ENCODE measurements at places on chromosomes 2 and 18.
A peak's percentile ranks its signal among the peaks of the same experiment; 100 is the strongest.

DNA sequence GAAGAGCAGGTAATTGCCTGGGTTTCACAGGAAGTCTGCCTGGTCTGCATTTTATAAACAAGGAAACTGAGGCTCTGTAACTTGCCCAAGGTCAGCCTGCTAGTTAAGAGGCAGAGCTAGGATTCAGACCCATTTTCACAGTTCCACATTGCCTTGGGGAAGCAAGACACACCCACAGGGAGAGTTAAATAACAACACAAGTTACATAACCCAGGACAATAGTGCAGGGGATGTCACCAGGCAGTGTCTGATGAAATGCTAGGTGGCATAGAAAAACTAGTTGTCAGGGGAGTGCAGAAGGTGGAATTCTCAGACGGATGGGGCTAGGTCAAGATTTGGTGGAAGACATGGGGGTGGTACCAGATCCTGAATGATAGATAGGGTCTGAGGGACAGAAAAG lies 69.7 kb downstream of the PRKCE start:
- no peak for DNase-seq

DNA sequence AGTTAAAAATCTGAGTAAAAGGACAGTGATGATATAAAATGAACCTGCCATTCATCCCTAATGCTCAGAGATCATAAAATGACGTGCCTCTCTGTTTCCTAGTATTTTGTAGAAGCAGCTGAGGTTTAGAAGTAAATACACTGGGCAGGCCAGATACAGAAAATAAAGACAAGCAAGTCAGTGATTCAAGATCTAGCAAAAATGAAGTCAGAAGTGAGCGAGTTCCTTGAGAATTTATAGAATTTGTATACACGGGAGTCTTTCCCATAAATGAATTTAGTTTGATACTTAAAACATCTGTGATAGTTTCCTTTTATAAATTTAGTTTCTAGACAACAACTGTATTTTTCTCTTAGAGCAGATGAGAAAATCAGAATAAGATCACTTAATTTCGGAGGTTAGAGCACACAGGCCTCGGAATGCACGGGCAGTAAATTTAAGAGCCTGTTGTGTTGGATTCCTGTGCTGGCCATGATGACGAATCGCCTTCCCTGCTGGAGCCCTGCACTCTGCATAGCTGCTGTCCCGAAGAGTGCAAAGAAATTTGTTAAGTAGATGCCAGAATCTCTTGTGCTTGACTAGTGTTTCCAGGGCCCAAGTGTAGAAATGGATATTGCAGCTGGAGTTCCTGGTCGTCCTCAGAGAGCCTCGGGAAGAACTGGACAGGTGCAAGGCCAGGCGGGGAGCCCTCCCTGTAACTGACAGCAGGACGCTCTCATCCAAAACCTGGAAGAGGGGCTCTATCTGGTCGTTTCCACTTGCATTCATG lies 83.7 kb upstream of the RBM44 start:
- peak; percentile 54 for DNase-seq

DNA sequence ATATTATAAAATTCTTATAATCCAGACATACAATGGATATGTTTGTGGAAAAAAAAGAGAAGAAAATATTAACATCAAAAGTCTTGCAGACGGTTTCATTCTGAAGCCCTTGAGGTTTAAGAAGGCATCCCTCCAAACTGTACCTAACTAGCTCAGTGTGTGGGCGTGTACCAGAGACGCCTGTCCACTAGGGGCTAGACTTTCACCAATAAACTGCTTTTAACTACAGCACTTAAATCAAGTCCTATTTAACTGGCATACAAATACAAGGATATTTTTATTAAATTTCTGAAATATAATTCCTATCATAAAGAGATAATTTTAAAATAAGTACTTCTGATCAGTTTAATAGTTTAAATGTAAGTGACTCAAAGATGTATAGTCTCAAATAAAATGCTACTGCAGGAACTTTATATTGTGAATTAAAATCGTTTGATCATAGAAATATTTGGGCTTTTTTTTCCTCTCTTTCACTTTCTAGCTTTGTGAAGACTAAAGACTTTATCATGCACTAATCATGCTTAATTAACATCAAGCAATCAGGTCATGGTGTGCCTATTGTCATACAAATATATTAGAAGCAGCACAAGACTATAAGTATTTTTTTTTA lies 437.7 kb downstream of the SATB2 start:
- DNase-seq, result peak; percentile 31

- DNase-seq, result no peak
Observed at GRCh38 chr2:134142341-134142738, 111.5 kb upstream of the MGAT5 start.

DNA sequence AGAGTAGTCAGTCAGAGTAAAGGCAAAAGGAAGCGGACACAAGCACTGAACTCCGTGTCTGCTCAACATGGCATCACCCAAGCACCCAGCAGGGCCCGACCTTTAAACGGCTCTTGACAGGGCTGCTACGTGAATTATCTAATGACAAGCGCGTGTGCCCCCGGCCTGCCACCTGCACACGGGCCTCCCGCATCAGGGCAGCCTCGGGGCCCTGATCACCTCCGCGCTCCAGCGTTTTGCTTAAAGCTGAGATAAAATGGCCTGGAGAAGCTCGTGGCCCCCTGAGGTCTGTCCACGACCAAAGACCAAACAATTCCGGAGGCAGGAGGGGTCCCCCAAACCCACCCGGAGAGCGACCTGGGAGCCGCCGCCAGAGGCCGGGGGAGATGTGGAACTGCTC lies 376 bp downstream of the NDUFA10 start:
- DNase-seq, result no peak

DNA sequence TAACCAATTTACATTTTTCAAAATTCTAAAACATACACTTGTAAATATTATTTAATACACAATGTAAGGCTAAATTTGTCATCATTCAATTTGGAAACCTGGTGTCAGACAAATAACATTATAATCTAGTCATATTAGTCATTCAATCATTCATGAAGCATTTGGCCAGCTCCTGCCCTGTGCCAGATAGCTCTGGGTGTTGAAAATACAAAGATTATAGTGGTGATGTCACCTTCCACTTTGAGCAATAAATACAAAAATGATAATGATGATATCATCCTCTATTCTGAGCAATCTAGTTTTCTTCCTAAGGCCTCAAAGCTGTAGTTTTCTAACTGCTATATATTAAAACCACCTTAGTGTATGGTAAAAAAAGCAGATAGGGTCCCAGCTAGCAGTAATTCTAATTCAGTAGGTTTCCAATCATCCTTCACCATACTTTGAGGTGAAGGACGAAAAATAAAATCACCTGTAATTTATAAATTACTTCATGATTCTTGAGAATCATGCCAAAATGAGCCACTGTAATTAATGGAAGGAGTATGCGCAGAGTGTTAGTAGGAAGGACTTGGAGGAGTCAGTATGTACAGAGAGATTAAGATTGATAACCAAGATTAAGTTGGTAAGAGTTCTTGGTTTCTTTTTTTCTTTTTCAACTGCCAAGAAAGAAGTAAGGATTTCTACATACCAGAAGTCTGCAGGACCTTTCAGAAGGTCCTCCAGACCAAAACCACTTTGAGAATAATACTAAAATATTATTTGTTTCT lies 23.2 kb downstream of the MEMO1 start:
- DNase-seq, result no peak

GRCh38 chr18:75115514-75115913 lies 93.4 kb downstream of the PTGR3 start:
- peak; percentile 24 for DNase-seq

- no peak for DNase-seq
Observed at GRCh38 chr18:10543277-10543676, 17.4 kb downstream of the NAPG start.

DNA sequence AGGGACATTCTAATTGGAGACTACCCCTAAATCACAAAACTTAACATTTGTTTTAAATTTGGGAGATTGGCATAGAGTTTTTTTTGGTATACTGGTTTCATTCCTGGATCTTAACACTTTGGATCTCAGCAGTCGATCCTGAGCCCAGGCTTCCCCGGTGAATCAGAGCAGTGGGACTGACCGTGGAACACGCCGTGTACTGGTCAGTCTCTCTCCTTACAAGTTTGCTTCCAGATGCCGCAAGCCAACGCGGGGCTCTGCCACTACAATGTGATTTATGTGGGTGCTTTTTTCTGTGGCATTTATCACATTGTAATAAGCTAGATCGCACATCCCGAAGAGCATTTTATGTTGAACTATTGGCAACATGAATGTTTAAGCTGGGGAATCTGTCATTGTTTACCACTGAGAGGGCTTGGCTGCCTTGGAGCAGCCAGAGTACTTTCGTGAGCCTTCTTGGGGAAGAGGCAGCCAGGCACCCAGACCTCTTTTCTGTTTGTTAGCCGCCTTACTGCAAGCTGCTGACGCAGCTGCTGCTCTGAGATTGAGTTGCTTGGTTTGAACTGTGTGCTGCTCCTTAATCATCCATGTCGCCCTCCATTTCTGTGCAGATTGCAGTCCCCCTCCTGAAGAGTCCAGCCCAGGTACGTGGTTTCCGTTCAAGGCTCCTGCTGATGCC lies 49.3 kb downstream of the COA5 start:
- DNase-seq, result no peak

DNA sequence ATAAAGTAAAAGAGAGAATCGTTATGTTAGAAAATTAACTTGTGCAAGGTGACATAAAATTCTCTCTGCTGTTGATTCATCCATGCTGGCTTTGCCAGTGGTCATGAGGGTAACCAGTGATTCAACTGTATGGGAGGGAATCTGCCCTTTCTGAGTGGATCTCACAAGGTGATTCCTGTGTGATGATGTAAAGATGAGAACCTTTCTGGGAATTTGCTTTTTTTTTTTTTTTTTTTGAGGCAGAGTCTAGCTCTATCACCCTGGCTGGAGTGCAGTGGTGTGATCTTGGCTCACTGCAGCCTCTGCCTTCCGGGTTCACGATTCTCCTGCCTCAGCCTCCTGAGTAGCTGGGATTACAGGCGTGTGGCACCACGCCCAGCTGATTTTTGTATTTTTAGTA lies 23.3 kb downstream of the RAB31 start:
- no peak for DNase-seq

DNA sequence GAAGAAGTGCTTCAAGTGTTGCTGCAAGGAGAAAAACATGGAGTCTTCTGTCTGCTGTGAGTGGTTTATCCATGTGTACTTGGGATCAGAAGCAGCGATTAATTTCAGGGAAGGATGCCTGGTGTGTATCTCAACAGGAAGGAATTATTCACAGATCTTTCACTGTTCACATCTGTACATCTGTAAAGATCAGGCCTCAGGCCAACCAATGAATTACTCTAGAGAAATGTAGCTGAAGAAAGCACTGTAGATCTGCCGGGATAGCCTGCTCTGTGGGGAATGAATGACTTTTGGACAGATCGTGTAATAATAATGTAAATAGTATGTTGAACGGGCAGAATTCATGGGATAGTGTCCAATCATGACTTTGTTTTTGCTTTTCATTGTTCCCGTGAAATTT lies 54.0 kb upstream of the SPP2 start:
- DNase-seq, result no peak

DNA sequence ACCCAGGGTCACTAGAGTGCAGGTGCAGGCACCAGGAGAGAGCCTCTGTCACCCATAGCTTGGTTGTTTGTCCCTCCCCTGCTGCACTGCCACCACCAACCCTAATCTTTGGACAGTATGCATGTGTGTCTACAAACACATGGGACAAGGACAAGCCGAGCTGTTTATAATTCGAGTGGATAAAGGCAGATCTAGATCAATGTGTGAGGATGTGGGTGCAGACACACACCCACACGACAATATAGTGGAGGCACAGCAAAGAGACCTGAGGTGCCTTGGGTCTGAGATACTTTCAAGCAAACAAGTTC lies 199.2 kb downstream of the TNS1 start:
- no peak for DNase-seq

DNA sequence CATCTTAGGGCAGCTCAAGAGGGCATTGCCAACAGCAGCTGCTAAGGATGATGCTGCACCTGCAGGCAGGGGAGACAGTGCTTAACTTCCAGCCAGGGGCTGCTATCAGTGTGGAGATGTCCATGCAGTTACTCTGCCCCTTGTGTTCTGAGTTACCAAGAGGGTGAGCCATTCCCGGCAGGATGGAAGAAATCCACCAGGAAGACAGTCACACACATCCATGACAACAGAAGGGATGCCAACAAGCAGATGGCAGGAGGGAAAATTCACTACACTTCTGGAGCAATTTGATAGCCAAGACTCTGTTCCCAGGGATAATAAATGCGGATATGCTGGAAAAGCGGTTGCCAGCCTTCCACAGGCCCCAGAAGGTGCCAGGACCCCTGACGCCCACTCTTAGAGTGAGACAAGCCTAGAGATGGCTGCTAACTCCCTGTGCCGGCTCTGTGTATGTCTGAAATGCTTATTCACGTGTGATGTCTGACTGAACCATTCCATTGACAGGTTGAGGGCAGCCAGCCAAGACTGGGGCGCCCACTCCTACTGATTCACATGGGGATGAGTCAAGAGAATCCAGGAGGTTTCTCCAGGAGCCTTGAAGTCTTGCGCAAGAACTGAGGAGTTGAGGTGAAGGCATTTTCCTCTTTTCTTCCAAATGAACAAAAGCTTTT lies 24.5 kb downstream of the LOXHD1 start:
- DNase-seq, result no peak

DNA sequence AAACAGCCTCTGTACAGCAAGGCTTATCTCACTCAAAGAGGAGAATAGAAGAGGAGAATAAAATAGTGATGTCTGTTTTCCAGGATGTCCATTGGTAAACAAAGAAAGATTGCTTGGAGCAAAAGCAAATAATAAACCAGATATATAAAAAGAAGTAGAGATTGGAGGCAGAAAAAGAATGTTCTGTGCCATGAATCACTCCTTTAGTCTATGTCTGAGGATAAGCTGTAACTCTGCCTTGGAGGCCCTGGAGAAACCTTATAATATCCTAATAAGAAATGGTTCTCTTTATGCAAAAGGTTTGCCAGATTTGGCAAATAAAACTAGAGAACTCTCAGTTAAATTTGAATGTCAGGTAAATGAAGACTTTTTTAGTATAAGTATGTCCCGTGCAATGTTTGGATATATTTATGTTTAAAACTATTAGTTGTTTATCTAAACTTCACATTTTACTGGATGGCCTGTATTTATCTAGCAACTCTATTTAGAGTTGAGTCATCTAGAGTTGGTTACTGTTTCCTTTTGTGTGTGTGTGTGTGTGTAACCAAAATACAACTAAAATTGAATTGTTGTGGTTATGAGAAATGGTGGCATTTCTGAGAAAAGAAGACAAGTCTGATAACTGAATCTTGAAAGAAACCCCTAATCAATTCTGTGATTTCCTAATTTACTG lies 510.3 kb upstream of the SETBP1 start:
- DNase-seq, result no peak

- peak; percentile 76 for DNase-seq
Observed at GRCh38 chr2:129458436-129458835, 521.0 kb upstream of the RAB6C start.

DNA sequence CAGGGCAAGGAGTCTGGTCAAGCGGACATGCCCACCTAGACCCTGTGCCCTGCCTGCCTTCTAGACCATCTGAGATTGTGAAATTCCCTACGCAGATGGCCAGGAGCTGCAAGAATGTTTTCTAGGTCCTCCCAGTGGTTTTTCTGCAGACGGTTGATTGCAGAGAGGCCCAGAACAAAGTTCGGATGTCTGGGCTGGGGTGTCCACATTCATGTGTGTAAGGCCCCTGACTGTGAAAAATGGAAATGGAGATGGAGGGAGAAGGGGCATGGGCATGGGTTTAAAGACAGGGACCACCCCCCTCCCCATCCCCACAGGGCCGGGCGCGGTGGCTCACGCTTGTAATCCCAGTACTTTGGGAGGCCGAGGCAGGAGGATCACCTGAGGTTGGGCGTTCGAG lies 11.8 kb downstream of the ARHGAP25 start:
- no peak for DNase-seq

All from SJCRH30 (cell line).